ENCODE measurements at places on chromosomes 11 and 22.

- no peak for DNase-seq
These were observed 12.6 kb upstream of the UBASH3B start for GRCh38 chr11:122642971-122643370.

DNA sequence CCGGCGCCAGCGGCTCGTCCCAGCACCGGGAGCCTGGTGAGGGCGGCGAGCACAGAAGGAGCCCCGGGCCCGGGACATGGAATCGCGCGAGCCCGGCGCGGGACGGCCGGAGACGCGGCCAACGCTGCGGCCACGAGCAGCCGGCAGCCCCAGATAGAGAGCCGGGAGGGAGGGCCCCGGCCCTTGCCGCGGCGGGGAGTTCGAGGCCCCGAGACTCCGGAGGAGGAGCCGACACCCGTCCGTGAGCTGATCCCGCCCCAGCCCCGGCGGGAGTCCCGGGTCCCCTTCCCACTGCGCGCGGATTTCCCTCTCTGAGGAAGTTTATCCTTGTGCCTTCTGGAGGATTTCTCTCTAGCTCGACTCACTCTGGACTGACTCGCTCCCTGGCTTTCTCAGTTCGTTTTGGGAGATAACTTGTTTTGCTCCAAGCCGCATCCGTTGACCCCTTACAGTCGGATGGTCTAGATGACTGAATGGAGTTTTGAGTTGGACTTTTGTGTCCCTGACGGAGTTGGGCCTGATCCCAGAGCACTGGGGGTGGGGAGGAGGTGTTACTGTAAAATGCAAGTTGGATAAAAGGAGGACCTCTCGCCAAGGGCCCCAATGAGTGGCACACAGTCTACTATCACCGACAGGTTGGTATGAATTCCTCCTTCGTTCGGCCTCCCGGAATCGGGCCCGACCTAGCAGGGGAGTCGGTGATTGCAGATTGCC is 585 bp downstream of the ARHGEF12 start:
- DNase-seq: peak; percentile 90

- no peak for DNase-seq
These were observed 780 bp upstream of the SLC15A3 start for GRCh38 chr11:60952742-60953170.

DNA sequence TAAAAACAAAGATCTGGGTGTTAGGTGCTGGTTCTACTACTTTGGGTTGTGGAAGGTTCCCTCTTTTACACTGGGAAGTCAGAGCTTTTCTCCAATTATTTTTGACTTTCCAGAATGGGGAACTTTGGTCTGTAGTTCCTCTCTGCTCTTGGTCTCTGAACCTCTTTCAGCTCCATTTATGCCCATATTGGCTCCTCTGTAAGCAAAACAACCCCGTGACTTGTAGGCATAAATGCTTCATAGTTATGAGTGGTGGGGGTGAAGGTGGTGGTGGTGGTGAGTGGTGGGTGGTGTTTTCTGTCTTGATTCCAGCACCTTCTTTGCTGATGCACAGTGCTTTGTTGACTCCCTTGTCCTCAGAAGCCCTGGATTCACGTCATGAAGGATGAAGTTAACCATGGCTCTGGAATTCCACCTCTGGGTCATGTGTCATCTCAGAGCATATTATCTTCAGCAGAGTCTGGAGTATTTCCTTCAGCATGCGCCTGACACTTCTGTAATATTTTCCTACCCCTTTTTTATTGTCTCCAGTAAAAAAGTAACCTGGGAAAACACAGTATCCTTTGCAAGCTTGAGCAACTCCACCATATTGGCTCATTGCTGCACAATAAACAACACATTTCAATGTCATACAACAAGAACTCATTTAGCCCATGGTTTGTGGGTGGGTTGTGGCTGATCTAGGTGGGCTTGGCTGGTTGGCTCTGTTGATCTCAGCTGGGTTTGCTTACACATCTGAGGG is 24.1 kb upstream of the GRK3 start:
- DNase-seq: no peak

- DNase-seq: no peak
These were observed 59.6 kb downstream of the THAP12 start for GRCh38 chr11:76321340-76321739.

- no peak for DNase-seq
These were observed 25.6 kb upstream of the TENM4 start for GRCh38 chr11:79466411-79466810.

- DNase-seq: no peak
These were observed 107.2 kb downstream of the MAML2 start for GRCh38 chr11:96235751-96236150.

GRCh38 chr11:134485316-134485715 is 73.3 kb upstream of the B3GAT1 start:
- no peak for DNase-seq

DNA sequence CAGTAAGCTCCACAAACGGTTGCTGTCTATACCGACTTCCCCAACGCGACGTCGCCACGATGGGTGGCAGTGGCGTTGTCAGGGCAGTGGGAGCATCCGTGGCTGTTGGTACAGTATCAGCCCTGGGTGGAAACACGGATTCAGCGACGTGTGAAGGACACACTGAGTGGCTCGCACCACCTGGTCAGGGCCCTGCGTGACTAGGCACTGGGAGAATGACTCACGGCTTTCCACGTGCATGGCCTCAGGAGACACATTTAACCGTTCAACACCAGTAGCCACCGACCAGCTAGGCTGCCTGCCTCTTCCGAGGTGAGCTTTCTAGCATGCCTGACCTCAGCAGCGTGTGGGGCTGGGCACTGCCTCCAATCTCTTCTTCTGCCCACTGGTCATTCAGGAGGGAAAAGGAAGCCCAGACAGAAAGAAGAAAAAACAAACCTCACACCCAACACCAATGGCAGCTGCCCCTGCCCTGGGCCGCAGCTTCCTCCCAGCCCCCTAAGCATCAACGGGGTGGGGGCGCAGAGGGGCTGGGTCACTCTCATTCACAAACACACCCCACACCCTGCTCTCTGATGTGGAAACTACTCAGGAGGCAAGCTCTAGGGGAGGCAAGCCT is 59.0 kb downstream of the MYH9 start:
- peak; percentile 40 for DNase-seq

- DNase-seq: no peak
These were observed 33.8 kb downstream of the EHF start for GRCh38 chr11:34654483-34655334.

DNA sequence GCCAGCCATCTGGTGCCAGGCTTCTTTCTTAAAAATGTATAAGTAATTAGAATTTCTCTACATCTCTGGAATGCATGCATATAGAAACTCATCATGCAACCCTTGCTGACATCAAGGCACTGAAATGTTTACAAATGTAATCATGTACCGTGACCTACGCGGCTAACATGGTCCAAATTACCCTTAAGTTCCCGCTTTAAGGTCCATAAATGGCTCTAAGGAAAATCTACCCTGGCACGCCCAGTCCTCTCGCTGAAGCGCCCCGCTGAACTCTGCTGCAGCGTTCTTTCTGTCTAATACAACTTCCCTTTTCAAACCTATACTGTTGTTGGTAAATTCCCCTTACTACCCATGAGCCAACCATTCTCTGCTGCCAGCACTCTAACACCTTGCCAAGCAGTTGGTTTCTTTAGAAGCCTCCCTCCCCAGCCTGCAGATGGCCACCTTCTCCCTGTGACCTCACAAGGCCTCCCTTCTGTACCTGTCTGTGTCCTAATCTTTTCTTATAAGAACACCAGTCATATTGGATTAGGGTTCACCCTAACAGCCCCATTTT is 13.5 kb upstream of the HMOX1 start:
- DNase-seq: no peak

DNA sequence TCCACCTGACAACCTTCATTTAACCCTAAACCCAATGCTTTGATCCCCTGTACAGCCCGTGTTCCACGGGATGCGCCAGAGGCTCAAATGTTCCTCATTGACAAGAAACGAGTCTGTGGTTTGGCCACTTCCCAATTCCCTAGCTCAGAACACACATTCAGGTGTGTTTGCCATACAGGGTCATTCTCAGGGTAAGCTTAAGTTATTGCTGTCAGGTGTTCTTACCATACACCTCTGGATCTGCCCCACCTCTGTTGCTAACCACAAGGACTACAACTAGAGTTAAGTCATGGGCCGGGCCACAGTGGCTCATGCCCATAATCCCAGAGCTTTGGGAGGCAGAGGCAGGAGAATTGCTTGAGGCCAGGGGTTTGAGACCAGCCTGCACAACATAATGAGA is 45.6 kb upstream of the POLD3 start:
- DNase-seq: no peak

- DNase-seq: no peak
These were observed 555.8 kb downstream of the BRD1 start for GRCh38 chr22:49271831-49272230.

DNA sequence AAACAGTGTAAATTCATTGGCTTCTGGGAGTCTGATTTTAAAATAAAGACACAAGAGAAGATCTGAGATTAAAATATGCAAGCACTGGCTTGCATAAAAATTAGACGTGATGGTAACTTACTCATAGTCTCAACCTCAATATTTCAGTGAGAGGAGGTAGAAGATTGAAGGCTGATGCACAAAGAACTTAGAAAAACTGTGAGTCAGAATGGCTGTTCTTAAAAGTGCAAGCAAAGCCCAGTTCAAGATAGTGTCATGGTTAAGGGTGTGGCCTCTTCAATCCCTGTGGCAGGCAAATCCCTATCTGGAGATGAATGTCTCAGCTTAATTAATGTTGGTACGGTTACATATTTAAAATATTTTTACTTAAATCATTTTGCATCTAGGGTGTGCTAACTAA is 33.6 kb upstream of the FIBIN start:
- no peak for DNase-seq

GRCh38 chr11:30424844-30425243 is 101.9 kb downstream of the ARL14EP start:
- no peak for DNase-seq

- DNase-seq: no peak
These were observed 327.7 kb downstream of the TENM4 start for GRCh38 chr11:79113054-79113690.

GRCh38 chr11:111336582-111337256 is 38.4 kb downstream of the POU2AF3 start:
- no peak for DNase-seq

GRCh38 chr11:116461789-116462188 is 311.0 kb downstream of the BUD13 start:
- DNase-seq: peak; percentile 68

GRCh38 chr11:28903716-28904115 is 795.5 kb downstream of the METTL15 start:
- DNase-seq: no peak

DNA sequence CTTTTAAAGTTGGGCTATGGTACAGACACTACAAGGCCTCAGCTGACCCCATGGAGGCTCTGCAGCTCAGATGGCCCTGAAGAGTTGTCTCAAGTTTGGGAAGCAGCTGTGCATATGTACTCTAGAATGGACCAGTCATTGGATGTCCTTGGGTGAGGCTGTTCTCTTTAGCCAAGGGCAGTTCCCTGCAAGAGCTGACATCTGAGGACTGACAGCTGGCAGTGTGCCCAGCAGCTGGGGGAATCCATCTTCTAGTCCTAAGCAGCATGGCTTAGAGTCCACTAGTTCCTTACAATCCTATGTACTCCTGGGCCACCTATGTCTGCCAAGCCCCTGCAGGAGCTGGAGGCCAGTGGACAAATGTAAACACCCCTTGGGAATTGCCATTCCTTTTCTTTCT is 76.5 kb downstream of the C11orf91 start:
- no peak for DNase-seq

DNA sequence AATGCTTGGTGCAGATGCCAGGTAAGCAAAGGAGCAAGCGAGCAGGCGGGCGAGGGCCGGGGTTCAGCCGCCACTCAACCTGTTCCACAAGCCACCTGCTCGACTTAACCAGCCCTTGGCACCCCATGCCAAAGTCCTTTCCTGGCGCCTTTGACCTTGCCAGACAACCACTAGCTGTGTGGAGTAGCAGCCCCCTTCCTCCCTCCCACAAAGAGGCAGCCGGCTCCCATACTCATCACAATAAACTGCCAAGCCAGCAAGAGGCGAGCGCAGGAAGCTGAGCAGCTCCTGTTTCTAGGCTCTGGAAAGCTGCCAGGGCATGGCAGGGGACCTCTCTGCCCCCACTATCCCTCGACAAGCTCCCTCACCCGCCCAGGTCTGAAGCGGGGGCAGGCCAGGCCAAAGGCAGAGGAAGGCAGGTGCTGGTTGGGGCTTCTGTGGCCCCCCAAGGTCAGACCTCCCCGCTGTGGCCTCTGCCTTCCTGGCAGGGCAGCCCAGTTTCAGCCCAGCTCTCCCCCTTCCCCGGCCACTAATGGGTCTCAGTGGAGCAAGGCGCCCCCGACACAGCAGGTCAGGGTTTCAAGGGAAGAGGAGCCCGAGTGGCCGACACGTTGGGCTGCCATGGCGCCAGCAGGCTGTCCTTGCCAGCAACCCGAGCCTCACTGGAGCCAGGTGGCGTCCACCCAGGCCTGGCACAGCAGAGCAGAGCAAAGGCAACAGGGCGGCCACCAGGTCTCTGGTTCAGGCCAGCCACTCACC is 15.3 kb downstream of the MACROD1 start:
- no peak for DNase-seq

DNA sequence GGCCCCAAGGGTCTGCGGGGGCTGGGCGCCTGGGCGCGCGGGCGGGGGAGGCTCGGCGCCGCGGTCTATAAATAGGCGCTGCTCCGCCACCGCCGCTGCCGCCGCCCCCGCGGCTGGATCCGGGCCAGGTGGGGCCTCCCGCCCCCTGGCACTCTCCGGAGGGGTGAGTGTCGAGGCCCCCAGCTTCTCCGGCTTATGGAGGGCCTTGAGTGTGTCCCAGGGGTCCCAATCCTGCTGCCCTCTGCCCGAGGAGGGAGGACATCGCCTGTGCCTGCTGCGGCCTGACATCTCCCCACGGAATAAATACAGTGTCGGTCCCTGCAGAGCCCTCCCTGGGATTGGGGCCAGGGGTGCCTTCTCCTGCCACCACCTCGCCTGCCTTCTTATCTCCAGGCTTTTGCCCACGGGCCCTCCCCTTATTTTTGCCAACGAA is 4.3 kb upstream of the GP1BB start:
- DNase-seq: no peak

DNA sequence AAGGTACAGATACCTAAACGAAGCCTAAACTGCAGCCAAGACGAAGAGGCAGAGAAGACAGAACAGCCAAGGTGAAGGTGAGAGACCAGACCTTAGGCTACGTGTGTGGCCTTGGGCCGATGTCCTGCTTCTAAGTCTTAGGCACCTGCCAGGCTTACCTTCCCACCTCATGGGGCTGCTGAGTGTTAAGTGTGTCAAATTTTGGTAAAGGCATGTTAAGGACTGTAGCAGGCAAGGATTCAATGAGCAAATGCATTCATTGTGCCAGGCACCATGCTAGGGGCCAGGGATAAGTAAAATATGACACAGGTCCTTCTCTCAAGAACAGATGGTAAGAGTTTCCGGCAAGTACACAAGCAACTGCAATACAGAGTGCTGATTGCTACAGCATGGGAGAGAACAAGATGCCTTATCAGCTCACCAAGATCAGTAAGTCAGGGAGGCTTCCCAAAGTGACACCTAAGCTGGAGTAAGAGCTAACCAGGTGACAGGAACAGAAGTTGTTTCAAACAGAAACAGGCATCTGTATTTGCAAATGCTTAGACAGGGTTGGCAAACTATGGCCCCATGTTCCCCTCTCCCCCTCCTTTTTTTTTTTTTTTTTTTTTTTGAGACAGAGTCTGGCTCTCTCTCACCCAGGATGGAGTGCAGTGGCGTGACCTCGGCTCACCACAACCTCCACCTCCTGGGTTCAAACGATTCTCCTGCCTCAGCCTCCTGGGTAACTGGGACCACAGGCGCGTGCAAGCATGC is 46.7 kb downstream of the CLTCL1 start:
- no peak for DNase-seq

- DNase-seq: no peak
These were observed 37.2 kb downstream of the RCOR2 start for GRCh38 chr11:63879598-63880402.

- no peak for DNase-seq
These were observed 29.3 kb downstream of the SLN start for GRCh38 chr11:107682572-107682971.
